ENCODE measurements at places on chromosomes 1 and 21.
A peak's percentile ranks its signal among the peaks of the same experiment; 100 is the strongest.

DNA sequence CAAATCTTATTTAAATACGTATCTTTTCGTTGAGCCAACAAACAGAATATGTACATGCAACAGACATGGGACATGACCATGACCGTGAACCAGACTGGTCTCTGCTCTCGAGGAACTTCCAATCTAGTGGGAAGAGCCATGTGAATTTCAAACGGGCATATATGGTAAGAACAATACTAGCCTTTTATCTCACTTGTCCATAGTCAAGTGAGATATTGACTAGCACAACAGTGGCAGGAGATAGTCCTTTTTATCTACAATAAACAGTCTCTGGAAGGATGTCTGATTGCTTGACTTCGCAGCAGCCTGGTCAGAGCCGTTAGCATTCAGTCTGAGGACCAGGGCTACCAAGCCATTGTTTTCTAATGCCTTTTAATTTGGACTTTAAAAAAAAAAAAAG lies 12.6 kb upstream of the PLA2G2C start:
- DNase-seq = no peak

DNA sequence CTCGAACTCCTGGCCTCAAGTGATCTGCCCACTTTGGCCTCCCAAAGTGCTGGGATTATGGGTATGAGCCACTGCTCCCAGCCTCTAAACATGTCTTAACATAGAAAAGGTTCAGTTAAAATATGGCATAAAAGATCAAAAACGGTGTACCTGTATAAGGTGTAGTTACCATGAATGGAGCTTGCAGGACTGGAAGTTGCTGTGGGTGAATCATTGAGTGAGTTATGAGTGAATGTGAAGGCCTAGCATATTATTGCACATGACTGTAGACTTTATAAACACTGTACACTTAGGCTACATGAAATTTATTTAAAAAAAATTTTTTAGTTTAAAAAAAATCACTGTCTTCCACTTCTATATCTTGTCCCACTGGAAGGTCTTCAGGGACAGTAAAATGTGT lies 15.7 kb downstream of the ABCD3 start:
- no peak for DNase-seq

DNA sequence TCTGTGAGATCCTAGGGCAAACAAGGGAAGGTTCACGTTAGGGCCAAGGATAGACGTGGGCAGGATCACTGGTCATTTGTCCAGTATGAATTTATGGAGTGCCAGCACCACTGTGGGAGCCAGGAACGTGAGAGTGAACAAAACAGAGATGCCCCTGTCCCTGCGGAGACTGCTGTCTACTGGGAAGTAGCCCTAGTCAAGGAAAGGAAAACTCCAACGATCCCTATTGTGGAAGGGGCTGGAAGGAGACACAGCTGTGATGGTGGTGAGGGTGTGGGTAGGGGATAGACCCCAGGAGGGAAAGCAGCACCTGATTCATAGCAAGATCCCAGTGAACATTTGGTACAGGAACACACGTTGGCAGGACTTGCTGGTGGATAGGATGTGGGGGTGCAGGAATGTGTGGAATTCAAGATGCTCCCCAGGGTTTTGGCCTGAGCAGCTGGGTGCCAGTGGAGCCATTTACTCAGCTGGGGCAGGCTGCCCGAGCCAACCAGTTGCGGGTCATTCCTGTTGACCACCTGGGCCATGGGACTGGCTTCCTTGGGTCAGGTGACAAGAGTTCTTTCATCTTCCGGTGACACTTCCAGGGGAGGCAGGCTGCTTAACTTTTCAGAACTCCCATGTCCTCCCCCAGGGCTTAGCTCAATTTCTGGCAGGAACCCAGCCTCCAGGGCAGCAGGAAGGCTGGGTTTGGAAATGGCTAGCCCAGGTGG lies 1.2 kb upstream of the ATP13A2 start:
- DNase-seq = no peak

GRCh38 chr1:74426208-74426937 lies 86.0 kb downstream of the LRRC53 start:
- no peak for DNase-seq

DNA sequence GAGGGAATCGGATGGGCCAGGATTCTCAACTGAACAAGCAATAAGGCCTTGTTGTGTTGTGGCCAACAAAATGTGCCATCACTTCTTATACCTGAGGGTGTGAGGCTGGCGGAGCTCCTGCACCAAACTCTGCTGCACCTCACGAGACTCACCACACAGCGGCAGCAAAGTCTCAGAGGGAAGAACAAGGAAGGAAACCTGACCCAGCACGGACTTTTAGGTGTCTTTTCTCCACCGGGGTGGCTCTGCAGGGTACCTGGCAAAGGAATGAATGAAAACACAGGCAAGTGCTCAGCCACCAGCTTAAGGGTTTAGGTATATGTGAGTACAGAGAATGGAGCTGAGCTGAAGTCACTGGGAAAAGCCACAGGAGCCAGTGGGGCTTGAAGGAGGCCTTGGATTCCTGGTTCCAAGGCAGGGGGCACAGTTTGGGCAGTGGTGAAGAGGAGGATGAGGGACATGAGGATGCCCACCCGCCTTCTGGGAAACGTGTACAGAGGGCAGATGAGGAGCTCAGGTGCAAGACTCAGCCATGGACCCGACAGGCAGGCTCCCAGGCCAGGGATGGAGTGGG lies 31.1 kb upstream of the HSD3B1 start:
- DNase-seq = peak; percentile 61

- DNase-seq = no peak
These were observed 4.6 kb downstream of the HYI start for GRCh38 chr1:43448955-43449707.

DNA sequence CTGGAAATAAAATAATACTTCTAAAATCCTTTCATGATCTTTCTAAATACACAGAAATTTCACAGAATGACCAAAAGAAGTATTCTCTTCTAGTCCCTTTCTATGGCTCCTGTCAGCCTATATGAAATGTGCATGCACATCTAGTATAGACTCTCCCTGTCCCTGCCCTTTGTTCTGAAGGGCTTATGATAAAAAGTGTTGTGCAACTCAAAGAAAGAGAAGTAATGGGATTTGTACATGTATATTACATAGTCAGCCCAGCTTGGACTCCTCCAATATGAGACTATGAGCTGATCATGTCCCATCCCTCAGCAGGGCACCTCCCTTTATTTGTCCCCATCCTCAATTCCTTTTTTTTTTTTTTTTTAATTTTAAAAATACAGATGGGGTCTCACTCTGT lies 42.1 kb upstream of the LAX1 start:
- DNase-seq = no peak

DNA sequence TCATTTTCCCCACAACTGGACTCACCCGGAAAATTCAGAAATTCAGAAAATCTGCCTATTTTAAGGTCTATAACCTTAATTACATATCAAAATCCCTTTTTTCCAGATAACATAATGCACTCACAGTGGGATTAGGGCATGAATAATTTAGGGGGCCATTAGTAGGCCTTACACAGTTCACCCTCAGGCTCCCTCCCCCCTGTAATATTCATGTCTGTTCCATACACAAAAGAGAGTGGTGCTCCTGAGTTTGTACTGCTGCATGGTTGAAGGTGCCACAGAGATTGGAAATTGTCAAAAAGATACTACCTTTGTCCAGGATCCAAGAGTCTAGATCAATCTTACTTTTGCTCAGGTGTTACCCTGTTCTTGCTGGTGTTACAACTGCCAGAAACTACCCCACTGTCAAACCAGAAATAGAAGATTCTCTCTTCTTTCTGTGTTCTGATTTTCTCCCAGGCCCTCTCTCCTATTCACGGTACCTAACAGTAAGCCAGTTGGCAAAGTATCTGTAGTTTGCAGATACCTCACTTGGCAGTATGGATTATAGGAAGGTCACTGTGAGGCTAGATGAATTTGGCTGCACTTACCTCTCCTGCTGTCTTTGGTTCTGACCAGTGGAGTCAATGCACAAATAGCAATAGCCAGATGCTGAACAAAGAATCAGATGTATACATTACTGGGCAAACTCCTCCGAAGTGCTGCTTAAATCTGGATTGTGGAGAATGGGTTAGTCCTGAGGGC lies 53.2 kb downstream of the C1orf198 start:
- no peak for DNase-seq

GRCh38 chr1:61299463-61299862 lies 217.1 kb downstream of the NFIA start:
- DNase-seq = no peak

DNA sequence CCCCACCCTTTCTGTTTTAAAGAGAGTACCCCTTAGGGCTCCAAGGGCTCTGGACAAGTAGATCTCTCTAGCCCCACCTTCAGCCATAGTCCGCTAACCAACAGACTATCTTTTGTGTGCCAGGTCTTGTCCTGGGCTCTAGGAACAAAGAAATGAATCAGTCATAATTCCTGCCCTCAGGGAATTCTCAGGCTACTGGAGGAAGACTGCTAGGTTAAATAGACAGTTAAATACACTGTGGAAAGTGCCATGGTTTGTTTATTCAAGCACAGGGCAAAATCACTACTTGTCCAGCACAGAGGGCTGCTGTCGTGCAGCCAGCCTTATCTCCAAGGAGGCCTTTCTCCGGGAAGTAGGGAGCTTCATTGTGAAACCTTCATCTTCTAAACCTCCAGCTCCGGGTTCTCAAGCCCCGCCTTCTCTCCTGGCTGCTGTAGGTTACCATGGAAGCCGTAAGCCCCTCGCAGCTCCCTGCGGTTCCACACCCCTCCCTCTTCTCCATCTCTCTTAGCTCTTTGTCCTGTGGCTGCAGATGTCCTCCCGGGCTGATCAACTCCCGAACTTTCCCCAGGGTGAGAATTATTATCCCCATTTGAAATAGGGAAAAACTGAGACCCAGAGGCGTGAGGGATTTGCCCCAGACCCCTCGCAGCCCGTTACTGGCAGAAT lies 29.8 kb downstream of the SHISAL2A start:
- DNase-seq = peak; percentile 66

GRCh38 chr1:19398309-19398760 lies 86.2 kb downstream of the SLC66A1 start:
- DNase-seq = no peak

GRCh38 chr1:226525750-226526149 lies 22.8 kb upstream of the STUM start:
- DNase-seq = no peak

DNA sequence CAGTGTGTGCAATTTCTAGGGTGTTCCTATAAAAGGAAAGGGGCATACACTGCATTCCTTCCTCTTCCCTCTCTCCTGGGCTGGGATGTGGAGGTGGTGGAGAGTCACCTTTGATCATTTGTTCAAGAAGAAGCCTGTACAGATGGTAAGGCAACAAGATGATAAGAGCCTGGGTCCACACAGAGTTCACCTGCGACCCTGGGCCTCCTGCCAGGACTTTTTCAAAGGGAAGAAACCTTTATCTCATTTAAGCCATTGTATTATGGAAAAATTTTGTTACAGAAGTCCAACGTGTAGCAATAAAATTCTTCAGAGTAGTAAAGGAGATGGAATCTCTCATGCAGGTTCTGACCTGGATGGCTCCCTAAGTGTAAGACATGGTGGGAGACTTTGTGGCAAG lies 189.1 kb downstream of the MIS18A start:
- DNase-seq = no peak

DNA sequence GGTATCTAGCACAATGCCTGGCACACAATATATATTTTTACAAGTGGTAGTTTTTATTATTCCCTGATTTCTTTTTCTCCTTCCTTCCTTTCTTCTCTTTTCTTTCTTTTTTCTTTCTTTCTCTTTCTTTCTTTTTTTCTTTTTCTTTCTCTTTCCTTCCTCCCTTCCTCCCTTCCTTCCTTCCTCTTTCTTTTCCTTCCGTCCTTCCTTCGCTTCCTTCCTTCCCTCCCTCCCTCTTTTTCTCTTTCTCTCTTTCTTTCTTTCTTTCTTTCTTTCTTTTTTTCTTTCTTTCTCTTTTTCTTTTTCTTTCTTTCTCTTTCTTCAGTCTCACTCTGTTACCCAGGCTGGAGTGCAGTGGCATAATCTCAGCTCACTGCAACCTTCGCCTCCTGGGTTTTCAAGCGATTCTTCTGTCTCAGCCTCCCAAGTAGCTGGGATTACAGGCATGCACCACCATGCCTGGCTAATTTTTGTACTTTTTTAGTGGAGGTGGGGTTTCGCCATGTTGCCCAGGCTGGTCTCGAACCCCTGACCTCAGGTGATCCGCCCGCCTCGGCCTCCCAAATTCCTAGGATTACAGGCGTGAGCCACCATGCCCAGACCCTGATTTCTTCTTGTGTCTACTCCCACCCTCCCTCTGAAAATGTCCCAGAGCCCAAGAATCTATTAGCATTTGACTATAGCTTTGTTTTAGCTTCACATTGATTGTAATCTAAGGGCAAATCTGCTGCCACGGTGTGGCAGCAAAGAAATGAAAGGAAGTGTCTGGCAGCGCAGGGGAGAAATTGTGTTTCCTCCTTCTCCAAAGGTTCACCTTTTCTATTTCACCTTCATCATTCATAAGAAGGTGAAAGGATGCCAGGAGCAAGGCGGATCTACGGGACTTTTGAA lies 19.9 kb upstream of the ABCB10 start:
- no peak for DNase-seq

DNA sequence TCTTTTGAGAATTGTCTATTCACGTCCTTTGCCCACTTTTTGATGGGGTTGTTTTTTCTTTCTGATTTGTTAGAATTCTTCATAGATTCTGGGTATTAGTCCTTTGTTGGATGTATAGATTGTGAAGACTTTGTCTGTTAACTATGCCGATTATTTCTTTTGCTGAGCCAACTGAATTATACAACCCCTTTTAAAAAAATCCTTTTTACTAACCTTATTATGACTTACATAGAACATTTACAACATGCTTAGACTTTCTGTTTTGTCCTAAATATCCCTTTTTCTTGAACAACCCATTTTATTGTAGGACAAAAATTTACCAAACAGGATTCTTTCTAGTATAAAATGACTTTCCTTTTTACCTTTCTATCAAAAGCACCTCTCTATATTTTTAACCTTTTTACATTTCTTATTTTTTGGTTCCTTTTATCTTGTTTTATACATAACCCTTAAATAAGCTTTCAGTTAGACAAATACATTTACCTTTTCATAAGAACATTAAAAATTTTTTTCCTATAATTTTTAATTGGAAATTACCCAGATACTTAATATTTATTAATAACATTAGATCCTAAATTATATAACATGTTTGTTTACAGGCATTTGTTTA lies 70.4 kb upstream of the TTLL7 start:
- no peak for DNase-seq

GRCh38 chr1:95966866-95967265 lies 732.9 kb downstream of the RWDD3 start:
- no peak for DNase-seq
